EH (cell line): ENCODE measurements at places on chromosomes 1 and 21.

GRCh38 chr1:1889847-1890505, 911 bp downstream of the GNB1 start:
- DNase-seq = peak; percentile 71

GRCh38 chr1:15797614-15798390, 9.6 kb downstream of the UQCRHL start:
- DNase-seq = peak; percentile 42

DNA sequence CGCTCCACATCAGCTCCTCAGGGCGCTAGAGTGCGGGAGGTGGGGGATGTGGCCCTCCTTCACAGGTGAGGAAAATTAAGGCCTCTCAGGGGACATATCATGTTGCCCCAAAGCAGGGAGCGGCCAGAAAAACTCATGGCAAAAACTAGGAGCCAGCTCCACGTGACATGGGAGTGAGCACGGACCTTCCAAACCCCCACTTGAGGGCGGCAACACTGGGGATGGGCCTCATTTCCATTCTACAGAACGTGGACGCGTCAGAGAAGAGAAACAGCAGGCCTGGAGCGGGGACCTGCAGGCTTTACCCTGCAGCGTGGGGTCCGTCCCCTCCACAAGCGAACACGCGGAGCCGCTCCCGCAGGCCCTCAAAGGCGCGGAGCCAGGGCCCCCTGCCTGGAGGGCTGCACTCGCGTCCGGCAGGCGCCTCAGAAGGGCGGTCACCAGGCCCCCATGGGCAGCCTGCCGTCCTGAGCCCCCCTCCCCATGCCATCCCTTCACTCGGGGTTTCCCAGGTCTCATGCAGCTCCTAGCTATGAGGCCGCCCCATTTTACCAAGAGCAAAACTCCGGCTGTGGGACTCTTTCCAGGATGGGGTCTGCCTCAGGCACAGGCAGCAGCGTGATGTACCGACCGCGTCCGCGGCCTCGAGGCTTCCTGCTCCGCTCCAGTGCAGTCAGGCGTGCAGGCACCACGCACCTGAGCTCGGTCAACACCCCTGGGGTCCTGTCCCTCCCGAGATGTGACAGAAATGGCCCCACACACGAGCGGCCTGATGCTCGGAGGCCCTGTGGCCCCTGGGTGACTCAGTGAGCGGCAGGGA, 5.5 kb downstream of the CFAP410 start:
- no peak for DNase-seq

DNA sequence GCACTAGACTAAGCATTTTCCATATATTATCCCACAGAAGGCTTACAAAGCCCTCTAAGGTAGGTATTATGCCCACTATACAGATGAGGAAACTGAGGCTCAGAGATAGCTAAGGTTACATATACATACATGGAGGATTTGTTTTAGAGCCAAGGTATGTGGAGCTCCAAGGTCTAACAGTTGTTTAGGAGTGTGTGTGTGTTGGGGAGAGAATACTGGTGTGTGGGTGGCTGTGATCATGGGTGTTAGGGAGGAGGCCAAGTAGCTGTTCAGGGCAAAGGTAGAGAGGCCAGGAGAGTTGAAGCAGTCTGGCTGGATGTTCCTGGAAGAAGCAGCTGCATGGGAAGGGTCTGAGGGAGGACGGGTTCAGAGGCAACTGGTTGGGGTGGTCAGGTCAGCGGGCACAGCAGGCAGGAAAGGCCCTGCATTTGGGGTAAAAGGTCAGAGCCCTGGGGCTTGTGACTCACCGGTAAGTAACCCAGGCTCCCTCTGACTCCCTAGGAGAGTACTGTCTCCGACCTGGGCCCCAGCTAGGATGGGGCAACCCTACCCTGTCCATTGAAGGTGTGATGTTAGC, 5.1 kb upstream of the LDLRAP1 start:
- no peak for DNase-seq

DNA sequence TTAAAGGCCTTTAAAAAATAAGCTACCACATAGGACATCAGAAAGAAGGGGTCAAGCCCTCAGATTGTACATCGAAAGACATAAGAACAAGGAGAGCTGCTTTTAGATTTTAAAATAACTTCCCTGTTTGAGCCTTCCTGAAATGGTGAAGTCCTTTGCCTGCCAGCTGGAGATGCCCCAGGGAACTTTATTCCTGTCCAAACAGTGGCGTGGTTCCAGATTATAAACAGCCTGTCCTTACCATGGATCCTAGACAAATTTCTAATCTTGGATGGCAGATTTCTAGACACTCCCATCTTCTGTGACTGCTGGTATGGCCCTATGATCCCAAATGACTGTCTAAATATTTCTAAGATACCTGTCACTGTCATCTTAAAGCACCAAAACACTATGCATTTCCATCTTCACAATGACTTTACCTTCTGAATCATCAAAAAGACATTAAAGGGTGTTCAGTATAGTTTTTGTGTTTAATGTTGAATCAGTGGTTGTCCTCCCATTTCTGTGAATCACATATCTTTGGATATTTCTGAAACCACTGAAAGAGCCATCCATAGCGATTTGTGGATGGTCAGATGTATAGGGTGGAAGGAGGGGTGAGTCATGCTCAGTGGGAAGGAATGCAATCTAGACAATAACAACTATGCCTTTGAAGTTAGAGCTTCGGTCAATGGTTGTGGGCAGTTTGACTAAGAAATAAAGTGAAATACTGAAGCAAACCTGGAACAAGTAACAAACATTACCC, 23.2 kb downstream of the ILDR2 start:
- DNase-seq = peak; percentile 21

DNA sequence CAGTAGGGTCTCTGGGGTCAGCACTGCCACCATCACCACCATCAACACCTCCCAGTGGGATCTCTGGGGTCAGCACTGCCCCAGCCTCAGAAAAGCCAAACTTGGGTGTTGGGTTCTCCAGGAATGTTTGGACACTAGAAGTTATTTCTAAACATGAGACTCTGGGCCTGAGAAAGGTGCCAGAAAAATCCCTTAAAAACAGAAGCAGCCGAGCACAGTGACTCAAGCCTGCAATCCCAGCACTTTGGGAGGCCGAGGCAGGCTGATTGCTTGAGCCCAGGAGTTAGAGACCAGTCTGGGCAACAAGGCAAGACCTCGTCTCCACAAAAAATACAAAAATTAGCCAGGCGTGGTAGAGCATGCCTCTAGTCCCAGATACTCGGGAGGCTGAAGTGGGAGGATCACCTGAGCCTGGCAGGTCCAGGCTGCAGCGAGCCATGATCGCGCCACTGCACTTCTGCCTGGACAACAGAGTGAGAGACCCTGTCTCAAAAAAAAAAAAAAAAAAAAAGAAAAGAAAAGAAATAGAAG, 470 bp downstream of the PTAFR start:
- no peak for DNase-seq

GRCh38 chr1:42825036-42825851, 8.0 kb upstream of the SVBP start:
- DNase-seq = no peak

DNA sequence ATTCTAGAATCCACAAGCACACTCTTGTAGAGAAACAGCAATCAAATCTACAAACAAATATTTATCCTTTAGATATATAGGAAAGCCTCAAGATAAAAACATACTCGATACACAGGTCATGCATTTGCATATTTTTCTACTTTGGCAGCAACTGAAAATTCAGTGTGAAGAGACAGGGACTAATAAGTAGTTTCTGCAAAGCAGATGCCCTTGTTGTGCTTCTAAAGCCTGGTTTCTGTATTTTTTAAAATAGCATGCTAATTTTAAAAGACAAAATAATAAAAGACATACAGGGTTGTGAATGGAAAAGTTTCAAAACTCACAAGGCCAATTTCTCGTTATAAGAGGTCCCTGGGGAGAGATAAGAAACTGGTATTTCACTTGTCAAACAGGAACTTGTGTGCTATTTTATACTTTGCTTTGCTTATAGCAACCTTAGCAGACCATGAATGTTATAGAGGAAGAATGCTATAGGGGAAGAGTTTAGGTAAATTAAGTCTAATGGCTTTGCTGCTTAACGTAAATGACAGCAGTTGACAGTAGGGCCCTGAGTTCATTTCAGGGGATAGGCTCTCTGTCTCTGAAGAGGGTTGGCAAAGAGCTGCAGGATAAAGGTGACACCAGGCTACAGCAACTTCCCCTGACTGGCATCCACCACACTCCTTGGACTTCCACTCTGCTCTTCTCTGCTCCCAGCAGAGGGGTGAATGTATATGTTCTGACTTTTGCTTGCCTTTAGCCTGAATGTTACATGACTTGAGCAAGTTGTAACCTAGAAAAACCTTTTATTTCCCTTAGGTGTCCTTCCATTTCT, 9.4 kb upstream of the RGS13 start:
- no peak for DNase-seq

GRCh38 chr1:178536844-178537371, 24.0 kb downstream of the TEX35 start:
- DNase-seq = peak; percentile 99

DNA sequence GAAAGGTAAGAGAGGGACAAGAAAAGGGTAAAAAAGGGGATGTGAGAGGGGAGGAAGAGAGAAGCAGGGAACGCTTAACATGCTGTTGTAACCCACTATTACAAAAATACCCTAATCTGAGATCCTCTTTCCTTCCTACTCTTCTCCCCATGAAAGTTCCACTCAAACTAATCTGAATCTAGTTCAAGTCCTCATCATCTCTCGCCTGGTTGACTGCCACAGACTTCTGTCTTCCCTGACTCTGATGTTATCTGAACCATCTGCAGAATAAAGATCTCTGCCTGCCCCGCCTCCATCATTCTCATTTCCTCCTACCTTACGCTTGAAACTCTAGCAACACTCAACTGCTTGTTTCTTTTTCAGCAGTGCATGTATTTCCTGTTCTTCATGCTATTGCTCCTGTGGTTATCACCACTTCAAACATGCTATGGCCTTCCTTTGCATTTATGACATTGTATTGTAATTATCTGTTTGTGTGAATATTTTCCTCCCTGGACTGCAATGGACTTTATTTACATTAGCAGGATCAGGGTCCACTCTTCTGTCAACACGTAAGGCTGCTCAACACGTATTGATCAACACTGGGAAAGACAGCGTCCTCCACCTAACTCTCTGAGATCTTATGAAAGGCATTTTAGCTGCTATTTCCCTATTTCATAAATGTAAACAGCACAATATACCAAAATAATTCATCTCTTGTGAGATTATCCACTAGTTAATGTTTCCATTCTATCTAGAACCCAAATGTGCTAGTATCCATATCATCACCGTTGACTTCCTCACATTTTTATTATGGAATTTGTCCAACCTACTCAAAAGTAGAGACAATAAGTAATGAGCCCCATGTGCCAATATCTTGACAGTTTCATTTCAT, 215.5 kb upstream of the USP25 start:
- no peak for DNase-seq

DNA sequence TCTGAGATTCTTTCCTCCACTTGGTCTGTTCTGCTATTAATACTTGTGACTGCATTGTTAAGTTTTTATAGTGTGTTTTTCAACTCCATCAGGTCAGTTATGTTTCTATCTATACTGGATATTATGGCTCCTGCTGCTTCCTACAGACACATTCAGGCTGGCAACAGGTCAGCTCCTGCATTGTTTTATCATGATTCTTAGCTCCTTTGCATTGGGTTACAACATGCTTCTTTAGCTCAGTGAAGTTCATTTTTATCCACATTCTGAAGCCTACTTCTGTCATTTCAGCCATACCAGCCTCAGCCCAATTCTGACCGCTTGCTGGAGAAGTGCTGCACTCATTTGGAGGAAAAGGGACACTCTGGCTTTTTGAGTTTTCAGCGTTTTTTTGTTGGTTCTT, 37.3 kb upstream of the F3 start:
- peak; percentile 71 for DNase-seq

GRCh38 chr1:226656201-226656600, 82.9 kb downstream of the ITPKB start:
- no peak for DNase-seq

- peak; percentile 43 for DNase-seq
These were observed 80.3 kb downstream of the RGL1 start for GRCh38 chr1:183885142-183885735.

- no peak for DNase-seq
These were observed 38.1 kb downstream of the TMEM53 start for GRCh38 chr1:44636083-44636687.

GRCh38 chr1:205631010-205631767, 622 bp downstream of the ELK4 start:
- peak; percentile 75 for DNase-seq

- DNase-seq = peak; percentile 91
These were observed 29.4 kb upstream of the RBM15 start for GRCh38 chr1:110309767-110310166.

- no peak for DNase-seq
These were observed 69.4 kb upstream of the ROR1 start for GRCh38 chr1:63704443-63704842.

DNA sequence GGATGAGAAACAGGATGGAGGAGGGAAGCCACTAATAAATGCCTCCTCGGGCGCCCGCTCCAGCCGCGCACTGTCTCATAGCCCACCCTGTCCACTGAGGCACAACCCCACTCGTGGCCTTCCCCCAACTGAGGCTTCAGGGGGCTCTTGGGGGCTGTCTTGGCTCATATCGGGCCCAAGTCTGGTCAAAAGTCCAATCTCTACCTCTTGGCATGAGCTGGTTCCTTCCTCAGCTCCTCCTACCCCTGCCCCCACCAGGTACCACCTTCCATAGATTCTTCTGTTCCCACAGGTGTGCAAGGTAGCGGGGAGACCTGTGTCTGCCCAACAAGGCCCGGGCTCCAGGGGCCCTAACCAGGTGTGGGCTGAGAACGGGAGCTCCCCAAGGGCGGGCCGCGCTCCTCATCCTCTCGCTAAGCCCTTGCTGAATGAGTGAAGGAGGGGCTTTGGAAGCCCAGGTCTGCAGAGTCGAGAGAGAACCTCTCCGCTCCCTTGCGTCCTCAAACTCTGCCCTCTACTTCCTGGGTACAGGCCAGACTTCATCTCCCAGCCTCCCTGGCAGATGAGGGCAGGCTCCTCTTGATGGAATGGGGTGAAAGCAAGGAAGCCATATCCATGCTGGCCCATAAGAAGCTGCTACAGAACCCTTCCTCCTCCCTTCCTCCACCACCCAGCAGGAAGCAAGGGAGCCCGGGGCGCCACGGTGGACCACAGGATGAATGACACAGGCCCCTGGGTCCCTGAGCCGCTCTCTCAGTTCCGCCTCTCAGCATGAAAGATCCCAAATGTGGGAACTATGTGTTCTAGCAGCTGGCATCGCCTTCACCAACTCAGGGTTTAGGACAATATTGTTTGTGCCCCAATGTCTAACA, 74.7 kb downstream of the PSMG1 start:
- DNase-seq = no peak

DNA sequence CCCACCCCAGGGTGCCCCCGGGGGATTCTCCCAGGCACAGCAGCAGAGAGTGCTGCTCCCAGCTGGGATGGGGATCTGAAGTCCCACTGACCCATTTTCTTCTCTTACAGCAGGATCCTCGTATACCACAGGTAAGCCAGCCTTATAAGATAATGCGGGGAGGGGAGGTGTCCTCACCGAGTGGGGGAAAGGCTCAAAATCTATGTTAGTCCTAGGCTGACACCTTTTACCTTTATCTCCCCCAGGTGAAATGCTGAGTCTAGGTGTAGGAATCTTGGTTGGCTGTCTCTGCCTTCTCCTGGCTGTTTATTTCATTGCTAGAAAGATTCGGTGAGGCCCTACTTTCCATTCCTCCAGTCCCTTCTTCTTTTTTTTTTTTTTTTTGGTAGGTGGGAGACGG, 5.3 kb downstream of the APH1A start:
- no peak for DNase-seq

GRCh38 chr1:30232288-30232899, 491.0 kb downstream of the MATN1 start:
- DNase-seq = no peak

GRCh38 chr1:212260557-212261355, 24.5 kb upstream of the PPP2R5A start:
- no peak for DNase-seq
